ENCODE measurements at places on chromosomes 1 and 21.

DNA sequence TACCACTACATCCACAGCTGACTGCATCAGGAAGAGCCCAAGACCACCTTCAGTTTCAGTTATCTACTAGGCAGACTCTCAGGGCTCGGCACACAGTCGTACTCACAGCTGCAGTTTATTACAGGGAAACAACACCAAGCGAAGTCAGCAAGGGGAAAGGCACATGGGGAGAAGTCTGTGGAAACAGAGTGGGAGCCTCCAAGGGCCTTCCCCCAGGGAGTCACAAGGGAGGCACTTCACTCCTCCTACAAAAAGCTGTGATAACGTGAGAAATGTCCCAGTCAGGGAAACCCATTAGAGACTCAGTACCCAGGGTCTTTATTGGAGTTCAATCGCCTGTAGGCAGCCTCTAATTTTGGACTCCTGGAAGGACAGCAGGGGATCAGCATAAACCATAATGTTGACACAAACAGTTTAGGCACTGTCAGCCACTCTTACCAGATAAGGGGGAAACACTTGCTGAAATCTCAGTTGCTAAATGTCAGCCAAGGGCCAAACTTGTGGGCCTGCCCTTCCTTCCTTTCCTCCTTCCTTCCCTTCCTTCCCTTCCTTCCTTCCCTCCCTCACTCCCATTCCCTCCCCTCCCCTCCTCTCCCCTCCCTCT lies 444.0 kb downstream of the SMYD3 start:
- no peak for DNase-seq

- no peak for DNase-seq
Measured at GRCh38 chr21:45388011-45388521, 16.9 kb upstream of the COL18A1 start.

DNA sequence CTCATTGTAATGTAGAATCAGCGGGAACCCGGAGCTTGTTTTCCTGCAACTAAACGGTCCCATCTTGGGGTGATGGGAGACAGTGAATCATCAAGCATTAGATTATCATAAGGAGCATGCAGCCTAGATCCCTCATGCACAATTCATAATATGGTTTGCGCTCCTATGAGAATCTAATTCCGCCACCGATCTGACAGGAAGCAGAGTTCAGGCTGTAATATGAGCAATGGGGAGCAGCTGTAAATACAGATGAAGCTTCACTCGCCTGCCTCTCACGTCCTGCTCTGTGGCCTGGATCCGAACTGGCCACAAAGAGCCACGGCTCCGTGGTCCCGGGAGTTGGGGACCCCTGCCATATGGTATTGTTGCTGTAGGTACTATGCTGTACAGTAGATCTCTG lies 1.6 kb downstream of the IFI44 start:
- DNase-seq, result no peak

- no peak for DNase-seq
Measured at GRCh38 chr1:151621351-151621750, 9.5 kb downstream of the SNX27 start.

DNA sequence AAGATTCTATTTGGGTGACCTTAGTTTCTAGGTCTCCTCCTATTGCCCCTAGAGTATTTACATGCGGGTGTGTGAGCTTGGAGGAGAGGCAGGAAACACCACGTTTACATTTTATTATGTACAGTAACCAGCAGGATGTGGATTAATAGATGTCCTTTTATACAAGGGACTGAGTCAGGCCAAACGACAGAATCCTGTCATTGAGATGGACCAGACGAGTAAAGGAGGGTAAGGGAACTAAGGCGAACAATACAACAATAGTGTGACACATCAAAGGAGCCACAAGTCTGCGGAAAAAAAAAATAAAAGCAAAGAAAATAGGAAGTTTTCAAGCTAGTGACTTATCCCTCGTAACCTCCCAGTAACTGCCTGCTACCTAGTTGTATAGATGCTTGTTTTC lies 151.1 kb downstream of the GABPA start:
- no peak for DNase-seq

- no peak for DNase-seq
Measured at GRCh38 chr1:64906447-64906846, 59.9 kb downstream of the JAK1 start.

- DNase-seq, result no peak
Measured at GRCh38 chr1:182229921-182230491, 161.6 kb downstream of the GLUL start.

GRCh38 chr21:20970691-20971090 lies 27.5 kb upstream of the NCAM2 start:
- no peak for DNase-seq

DNA sequence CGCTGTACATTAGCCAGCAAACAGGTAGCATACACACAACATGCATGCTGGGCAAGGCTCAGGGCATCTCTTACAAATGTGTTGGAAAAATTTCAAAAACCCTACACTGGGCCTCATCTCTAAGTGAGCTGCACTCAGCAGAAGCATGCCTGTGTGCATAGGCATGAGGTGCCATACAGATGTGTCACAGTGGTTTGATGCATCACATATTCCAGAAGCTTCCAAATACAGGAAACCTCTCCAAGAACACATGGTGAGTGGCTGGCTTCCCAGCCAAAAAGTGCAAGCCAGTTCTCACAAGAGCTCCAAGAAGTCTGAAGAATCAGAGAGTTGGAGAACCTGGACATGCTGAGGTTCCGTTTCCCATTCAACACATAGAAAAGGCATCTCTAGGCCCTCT lies 58.3 kb downstream of the CD46 start:
- DNase-seq, result no peak
